RKO (cell line): ENCODE measurements at places on chromosomes 4 and X.
A peak's percentile ranks its signal among the peaks of the same experiment; 100 is the strongest.

- DNase-seq: no peak
These were observed 95.8 kb upstream of the EFHC2 start for GRCh38 chrX:44439242-44439794.

DNA sequence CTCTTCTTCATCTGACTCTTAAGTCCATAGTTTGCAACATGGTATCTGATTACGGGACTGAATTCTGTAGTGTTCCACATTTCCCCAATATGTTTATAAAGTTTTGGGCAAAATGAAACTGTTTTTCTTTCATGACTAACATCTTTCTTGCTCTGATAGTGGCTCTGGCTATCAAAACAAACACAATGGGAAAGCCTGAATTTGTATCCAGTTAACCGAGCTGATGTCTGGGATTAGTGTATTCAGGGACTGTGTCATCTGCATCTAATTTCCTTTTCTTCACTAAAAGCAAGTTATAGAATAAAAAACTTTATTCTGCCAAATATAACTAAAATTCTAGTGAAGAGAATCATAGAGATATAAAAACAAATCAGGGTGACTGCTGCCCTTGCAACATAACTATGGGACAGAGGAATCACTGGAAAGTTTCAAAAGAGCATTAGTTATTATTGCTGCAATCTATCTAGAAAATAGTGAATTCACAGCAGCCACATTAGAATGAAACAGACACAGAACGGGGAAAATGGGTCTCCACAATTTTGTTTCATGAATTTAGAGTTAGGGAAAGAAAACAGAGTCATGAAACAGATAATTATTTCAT lies 61.3 kb downstream of the ANTXR2 start:
- no peak for DNase-seq

- DNase-seq: no peak
These were observed 225.1 kb downstream of the CBR4 start for GRCh38 chr4:168784786-168785461.

DNA sequence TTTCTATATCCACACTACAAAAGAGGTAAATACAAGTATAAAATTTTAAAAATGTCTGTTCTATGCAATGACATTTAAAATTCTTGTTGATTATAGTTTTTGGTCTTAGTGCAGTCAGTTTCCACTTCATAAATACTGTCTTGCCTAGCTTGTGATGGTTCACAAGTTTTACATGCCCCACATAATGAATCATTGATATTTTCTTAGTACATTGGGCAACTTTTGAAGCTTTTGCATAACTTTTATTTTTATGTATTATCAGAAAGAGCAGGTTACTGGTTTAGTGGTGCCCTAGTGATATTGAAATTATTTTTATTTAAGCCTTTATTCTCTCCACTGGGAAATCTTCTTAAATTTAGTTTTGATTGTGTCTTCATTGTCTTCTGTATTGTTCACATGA lies 388.0 kb downstream of the CCSER1 start:
- no peak for DNase-seq

DNA sequence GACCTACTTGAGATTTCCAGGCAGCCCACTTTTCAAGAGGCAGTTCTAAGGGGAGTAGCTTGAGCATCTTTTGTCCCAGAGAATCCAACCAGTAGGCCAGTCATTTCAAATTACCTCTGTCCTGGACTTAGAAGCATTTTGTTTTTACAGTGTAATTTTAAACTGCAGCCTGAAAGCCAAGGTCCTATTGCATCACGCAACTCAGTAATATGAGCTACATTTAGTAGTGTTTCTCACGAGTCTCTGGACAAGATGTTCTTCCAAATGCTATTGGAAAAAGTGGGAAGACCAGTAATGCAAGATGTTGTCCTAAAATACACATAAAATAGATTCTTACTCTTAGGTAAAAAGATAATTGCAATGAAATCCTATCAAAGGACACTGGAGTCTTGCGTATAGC lies 182.5 kb upstream of the ARX start:
- no peak for DNase-seq

- DNase-seq: no peak
These were observed 59.8 kb downstream of the ABCB7 start for GRCh38 chrX:75096331-75096730.

DNA sequence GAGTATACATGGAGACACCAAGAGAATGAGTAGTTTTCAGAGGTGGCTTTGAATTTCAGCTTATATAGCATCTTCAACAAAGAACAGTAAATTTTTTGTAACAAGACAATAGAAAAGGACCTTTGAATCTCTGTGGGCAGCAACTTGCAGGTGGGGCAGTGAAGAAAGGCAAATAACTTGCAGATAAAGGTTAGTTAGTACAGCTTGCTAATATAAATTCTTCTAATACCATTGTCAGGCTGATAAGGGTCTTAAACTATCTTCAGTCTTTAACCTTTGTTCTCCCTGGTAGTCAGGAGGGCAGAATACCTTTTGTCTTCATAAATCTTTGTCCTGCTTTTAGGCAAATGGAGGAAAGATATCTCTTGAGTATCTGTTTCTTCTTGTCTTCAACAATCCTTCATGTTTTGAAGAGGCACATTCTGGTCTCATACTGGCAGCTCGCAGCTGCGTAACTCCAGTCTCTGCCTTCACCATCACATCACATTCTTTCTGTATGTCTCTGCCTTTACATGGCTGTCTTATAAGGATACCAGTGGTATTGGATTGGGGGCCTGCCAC lies 16.0 kb downstream of the ANXA3 start:
- no peak for DNase-seq

DNA sequence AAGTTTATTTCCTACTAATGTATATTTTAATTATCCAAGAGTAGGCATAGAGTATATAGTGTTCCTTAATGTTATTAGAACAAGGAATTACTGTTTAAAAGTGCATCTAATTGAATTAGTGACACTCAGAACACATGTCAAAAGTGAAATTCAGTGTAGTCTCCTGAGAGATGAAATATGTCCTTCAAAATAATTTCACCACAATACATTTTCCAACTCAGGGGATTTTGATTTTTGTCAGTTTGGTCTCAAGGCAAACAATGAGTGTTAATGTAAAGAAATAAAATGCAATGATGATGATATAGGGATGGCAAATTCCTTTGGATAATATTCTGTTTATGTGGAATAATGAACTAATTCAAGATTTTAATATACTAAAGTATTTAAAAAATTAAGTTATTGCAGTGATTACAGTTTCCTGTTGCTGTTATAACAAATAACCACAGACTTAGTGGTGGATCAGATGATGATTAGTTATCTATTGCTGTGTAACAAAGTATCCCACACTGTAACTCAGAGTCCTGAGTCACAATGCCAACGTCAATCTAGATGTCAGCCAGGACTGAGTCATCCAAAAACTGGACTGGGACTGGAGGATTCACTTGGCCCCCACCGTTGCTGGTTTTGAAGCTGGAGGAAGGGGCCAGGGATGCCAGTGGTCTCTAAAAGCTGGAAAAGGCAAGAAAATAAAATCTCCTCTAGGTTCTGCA lies 148.0 kb upstream of the SLC7A11 start:
- peak; percentile 39 for DNase-seq

DNA sequence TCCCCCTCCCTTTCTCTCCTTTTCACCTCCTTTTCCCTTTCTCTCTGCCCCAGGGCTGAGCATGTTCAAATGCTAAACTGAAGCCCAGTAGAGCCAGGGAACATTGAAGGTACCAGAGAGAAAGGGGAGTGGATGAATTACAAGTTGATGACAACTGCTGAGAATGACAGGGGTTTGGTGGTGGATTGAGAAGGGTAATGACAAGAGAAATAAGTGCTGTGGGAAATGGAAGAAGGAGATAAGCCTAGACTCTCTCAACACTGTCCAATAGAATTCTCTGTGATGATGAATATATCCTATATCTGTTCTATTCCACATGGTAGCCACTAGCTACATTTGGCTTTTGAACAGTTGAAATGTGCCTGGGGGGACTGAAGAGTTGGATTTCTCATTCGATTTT lies 154.5 kb downstream of the TMEM164 start:
- no peak for DNase-seq

GRCh38 chr4:89997171-89997704 lies 102.6 kb downstream of the MMRN1 start:
- no peak for DNase-seq

DNA sequence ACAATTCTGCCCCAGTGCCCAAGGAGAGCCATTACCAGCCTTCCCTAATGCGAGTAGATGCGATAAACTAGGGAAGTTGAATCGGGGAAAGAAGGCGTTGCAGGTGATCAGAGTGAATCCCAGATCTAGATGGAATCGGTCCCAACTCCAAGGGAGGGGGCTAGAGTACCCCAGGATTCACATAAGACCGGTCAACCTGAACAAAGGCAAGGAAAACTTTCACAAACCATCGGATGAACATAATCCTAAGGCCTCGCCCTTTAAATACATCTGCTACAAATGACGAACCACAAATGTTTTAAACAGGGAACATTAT lies 11.2 kb upstream of the ZCCHC13 start:
- no peak for DNase-seq

DNA sequence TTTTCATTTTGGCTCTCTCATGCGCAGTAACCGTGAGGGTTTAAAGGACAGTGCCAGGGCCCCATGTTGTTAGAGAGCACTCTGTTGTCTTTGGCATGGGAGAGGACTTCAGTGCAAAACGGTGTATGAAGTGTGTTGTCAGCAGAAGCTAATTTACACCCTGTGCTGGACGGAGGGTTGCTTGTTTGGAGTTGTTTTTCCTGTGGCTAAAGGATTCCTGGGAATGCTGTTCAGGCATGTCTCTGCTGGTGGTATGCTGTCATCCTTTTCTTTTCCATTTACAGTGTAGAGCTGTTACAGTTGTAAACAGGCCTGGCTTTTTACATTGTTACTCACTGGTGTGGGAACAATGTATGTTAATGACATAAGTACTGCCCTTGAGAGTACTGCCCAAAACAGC lies 206.3 kb downstream of the CBR4 start:
- no peak for DNase-seq

GRCh38 chrX:17292111-17292527 lies 82.9 kb upstream of the NHS start:
- DNase-seq: no peak

DNA sequence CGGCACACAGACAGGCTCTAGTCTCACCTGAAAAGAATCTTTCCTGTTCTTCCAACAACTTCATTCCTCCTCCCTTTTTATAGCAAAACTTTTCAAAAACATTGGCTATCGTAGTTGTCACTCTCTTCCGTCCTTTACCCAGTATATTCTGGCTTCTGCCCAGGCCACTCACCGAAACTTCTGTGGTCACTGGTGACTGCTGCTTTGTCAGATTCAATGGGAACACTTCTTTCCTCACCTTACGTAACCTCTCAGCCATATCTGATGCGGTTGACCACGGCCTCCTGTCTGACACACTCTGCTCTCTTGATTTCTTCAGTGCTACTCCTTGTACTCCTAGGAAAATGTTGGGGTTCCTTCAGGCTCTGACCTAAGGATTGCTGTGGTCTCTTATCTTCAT lies 9.2 kb upstream of the RNF150 start:
- DNase-seq: no peak

- no peak for DNase-seq
These were observed 176.5 kb upstream of the CLNK start for GRCh38 chr4:10861036-10861435.

- no peak for DNase-seq
These were observed 13.9 kb downstream of the QDPR start for GRCh38 chr4:17497890-17498523.

DNA sequence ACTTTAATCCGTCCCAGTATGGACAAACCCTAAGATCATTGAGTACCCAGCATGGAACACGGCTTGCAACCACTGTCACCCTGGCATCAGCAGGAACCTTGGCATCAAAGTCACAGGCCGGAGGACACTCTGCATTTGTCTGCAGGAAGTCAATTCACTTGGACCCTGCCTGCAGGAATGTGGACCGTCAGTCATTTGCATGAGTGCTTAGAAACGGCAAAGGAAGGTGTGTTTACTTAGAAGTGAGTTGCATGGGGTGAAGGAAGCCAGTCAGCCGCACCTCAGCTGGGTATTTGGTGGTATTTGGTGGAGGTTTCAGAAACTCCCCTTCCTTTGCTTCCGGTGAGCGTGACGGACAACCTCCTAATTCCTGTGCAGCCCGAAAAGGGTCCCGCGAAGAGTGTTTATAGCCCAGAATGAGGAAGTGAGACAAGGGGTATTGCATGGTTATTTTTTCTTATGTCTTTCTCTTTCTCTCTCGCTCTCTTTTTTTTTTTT lies 15.5 kb downstream of the P2RY8 start:
- no peak for DNase-seq

DNA sequence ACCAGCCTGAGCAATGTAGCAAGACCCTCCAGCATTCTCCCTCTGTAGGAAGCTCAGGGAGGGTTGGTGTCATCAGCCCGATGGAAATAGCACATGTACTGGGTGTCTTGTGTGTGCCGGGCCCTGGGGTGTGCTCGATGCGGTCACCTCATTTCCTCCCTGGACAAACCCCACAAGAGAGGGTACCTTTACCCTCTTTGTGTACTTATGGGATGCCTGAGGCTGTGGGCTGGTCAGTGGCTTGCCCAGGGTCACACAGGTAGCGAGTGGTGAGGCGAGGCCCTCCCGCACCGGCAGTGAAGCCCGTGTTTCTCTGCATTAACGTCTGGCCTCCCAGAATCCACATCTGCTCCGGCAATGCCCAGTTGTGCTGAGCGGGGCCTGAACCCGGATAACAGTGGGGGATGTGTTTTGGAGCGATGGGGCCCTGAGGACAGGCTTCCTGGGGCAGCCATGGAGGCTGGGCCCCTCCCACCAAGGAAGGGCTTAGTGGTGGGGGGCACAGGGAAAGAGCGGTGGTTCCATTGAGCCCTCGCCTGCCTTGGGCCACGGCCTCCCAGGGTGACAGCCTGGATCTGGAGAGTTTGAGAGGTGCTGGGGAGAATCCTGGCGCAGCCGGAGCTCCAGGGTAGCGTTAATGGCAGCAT lies 8.1 kb downstream of the PSAPL1 start:
- DNase-seq: no peak

GRCh38 chrX:132216283-132216682 lies 3.0 kb downstream of the RAP2C start:
- peak; percentile 16 for DNase-seq

- no peak for DNase-seq
These were observed 7.5 kb upstream of the CXCL6 start for GRCh38 chr4:73828956-73829355.

GRCh38 chr4:123651536-123652180 lies 255.1 kb downstream of the SPRY1 start:
- no peak for DNase-seq

- DNase-seq: peak; percentile 34
These were observed 324.1 kb upstream of the FAM47C start for GRCh38 chrX:36684053-36684452.

DNA sequence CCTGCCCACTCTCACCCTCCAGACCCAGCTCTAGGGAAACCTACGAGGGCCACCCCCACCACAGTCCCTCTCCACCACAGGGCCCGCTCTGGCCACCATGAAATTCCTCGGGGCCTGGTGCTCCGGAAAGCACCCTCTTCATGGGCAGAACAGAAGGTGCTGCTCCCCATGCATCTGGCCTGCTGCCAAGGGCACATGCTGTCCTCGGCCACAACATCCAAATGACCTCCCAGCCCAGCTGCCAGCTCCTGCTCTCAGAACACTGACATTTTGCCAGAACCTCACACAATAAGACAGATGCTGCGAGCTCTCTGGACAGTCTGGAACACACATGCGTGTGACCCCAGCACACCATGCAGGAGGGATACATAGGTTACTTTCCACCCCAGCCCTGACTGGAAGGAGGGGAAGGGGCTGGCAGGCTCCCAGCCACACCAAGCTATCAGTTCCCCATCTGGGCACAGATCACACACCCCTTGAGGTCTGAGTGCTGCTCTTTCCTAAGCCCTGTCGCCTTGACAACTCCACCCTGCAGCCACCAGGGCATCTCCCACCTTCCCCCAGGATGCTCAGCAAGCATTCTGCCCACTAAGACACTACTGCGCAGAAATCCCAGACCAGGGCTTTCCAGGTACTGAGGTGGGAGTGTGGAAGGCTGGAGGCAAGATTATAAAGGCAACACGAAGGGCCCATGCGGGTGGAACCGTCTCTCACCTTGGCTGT lies 5.8 kb downstream of the CCNQ start:
- no peak for DNase-seq
